Activated T-cell treated with anti-CD3 and anti-CD28 coated beads, Interleukin-2, amount 50 U/mL, for 4 hours (primary cell): ENCODE measurements at places on chromosomes 1 and 21. TPM values are rescaled to one million over a fixed set of nuclear protein-coding genes. Genes with fewer than 3 reads are reported as not detected.
A peak's percentile ranks its signal among the peaks of the same experiment; 100 is the strongest.

GRCh38 chr1:20359451-20360330 lies 69.0 kb downstream of the VWA5B1 start:
- DNase-seq = peak; percentile 30

- DNase-seq = no peak
Measured at GRCh38 chr1:53371121-53371666, 43.3 kb upstream of the LRP8 start.

OLFML3 gene
- 0.21 TPM for total RNA-seq

IL10 gene
- 38.4 TPM for total RNA-seq

DNA sequence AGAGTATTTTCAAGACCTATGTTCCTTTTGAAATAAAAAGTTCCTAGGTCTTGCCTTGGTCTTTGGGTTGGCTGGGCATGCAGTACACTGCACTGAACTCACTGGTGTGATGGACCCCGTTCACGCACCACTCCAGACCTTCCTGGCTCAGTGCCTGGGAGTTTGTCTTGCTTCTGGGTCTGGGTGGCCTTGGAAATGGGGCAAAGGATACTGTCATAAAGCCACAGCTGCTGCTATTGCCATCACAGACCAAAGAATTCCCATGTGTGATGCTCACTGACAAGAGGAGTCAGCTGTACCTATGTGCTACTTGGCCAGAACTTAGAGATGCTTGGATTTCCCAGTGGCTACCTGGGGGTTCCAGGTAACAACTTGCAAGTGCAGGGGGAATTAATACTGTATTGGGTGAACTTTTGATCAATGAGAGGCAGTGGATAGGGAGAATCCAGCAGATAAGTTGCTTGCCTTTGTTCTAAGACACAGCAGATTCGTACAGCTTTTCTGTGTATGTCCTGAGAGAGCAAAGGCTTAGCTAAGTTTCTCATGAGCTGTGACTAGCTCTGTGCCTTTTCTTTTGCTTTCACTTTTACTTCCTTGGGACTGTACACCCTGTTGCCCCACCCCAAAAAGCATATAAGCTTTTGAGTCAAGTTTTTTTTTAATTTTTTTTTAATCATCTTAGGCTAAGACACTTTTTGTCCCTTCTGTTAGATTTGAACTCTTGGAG lies 115.3 kb downstream of the RUNX1 start:
- no peak for DNase-seq

DNA sequence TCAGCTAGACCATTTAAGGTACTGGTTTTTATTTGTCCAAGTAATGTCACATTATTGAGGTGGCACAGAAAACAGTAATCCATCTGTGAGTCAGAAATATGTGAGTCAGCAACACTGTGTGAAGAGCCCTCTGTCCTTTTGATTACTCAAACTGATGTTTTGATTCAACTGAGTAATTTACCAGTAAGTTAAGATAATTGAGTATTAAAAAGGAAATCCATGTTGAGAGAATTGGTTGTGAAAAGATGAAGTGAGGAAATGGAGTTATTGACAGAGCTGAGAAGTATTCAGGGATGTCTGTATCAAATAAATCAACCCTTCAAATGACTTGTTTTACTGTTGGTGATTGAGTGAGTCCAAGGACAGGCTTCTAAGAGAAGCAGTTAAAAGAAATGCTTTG lies 302.7 kb upstream of the SGIP1 start:
- DNase-seq = no peak

GADD45A gene
- 91.5 TPM for total RNA-seq

GRCh38 chr1:240649733-240650721 lies 38.1 kb upstream of the GREM2 start:
- DNase-seq = no peak

SSR2 gene
- total RNA-seq = 183 TPM

DNA sequence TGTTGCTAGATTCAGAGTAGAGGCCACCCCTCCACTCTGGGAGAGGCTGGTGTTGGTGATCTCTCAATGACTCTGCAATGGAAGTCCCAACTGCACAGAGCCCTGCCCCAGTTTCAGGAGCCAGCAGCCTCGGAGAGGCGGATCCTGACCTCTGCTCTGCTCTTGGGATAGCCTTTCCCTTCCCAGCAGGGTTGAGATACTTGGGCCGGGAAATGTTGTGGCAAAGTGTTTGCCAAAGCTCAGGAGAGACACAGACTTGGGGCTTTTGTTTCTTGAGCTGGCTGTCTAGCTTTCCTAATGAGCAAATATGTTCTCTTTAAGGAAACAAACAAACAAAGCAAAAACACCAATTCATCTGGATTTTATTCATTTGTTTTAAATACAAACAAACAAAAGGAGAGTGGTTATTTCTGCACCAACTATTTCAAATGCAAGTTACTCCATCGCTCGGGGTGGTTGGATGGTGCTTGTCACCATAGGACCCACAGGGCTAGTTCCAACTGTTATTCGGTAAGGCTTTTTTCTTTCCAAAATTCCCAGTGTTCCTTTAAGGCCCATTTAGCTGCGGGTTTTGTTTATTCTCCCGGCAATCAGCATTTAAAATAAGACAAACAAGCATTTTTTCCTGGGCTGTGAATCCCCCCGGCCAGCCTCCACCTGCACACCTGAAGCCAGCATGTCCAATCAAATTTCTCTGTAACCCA lies 193.9 kb upstream of the LMO4 start:
- DNase-seq = no peak

DNA sequence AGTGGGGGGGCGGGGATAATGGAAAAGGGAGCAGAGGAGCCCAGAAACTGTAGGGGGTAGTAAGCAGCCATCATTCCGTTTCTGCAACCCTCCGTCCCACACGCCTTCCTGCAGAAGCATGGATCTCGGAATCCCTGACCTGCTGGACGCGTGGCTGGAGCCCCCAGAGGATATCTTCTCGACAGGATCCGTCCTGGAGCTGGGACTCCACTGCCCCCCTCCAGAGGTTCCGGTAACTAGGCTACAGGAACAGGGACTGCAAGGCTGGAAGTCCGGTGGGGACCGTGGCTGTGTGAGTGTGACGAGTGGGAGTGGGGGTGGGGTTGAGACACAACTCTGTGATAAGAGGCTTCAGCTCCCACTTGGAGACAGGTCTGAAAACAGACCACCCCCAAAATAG lies 706 bp downstream of the CREB3L4 start:
- DNase-seq = no peak

- no peak for DNase-seq
Measured at GRCh38 chr1:208475951-208476845, 232.0 kb upstream of the PLXNA2 start.

BRINP3 gene
- not detected for total RNA-seq

EPHB2 gene
- total RNA-seq = 0.15 TPM

DNA sequence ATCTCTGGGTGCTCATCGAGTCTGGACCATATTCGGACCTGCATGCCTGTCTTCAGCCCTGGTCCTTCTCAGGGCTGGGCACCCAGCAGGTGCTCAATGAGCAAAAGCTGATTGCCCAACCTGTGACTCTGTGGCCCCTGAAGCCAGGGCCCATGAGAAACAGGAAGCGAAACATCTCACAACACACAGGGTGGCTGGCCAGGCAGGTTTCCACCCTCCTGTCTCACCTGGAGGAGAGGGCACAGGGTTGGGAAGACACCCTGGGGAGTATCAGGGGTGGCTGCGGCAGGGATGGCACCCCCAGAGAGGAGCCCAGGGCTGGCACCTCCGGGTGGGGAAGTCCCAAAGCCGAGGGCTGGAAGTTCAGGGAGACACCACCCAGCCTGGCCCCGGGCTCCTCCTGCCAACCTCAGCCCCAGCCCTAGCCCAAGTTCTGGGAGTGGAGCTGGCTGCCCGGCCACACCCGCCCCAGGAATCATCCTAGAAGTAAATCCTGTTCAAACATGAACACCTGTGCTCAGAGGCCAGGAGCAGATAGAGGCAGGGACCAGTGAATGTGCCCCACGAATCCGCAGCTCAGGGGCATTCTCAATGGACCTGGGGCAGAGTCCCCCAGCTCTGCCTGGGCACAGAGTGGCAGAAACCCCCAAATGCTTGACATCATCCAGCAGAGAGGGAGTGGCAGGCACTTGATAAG lies 54.6 kb downstream of the RAP1GAP start:
- no peak for DNase-seq

KLHDC8A gene
- 0.05 TPM for total RNA-seq

DNA sequence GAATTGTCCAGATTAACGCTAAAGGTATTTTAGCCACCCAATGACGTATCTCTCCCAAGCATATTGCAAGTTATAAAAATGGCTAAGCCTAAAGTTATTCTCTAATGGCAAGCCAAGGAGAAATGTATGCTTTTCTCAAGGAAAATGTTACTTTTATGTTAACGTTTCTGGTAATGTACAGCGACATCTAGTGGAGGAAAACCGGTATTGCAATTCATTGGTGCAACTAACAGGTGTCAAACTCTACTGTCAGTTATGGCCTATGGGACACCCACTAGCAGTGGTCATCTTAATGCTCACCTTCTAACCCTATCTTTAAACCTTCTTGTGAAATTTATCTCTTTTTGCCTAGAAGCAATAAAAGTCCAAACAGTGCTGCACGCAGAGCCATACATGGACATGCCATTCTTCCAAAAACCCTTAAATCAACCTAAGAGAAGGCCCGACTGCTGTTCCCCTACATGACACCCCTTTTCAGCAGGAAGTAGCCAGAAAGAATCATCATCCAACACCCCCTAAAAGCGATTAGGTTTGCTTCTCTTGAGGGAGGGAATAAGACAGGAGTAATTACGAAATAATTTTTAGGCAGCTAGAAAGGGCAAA lies 68.7 kb upstream of the LRIF1 start:
- peak; percentile 31 for DNase-seq

TBX19 gene
- 0.48 TPM for total RNA-seq
